Endothelial cell (in vitro differentiated cells): ENCODE measurements at places on chromosomes 2 and 18. TPM values are rescaled to one million over a fixed set of nuclear protein-coding genes. Genes with fewer than 3 reads are reported as not detected.
A peak's percentile ranks its signal among the peaks of the same experiment; 100 is the strongest.

INO80C gene
- total RNA-seq, result 29.7 TPM

GRCh38 chr2:231037202-231037730 is at the start of gene C2orf72:
TSS of gene C2orf72 (plus strand) at chr2:231037523. CDS start at chr2:231037566, 43 bp downstream.
- peak within 1 kb of the TSS; percentile 47 for H3K4me3 ChIP-seq
- peak; percentile 28 for DNase-seq
- H3K4me1 ChIP-seq, result peaks cover 14% of the 10 kb centered on the region
- H3K27ac ChIP-seq, result no peak within 1 kb of the TSS
- peaks cover 5% of the 10 kb centered on the region for H3K36me3 ChIP-seq

DNA sequence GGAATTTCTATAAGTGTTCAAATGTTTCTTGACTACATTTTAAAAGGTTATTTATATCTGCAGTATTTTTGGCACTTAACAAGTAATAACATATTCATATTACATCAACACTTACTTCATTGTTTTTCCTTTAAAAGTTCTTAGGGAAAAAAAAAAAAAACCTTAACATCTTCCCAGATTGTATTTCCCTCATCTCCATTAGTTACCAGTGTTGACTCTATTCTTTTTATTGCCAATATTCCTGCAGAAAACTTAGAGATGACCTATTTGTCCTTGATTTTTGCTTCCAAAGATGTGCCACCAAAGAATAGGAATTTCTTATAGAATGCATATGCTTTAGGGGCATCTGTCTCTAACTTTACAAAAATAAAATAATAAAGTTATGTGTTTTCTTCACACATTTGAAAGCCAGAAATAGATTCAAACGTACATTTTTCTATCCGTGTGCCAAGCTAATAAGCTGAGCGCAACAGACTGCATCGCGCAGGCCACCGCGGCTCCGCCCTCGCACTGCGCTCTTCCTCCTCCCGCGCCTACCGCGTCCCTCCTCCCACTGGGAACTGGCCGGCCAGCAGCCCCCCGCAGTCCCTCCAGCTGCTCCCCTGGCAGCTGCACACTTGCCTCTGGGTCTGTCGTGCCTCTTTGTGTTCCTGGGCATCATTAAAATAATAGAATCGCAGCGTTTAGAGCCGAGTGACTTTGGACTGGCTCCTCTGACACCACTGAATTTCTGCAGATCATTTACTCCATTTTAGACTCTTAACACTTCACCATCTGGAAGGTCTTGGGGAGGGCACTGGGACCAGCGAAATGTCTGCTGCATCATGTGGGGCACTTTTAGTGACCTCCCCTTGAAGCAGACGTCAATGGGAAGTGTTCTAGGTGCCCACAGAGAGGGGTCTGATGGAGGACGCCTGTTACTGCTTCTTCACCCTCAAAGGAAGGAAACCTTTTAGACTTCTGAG is 21.2 kb upstream of the NAB1 start:
- no peaks in the 10 kb centered on the region for H3K27me3 ChIP-seq
- peak overlapping the region; percentile 48 for H3K4me3 ChIP-seq
- peak; percentile 13 for DNase-seq
- no peak overlapping the region for H3K27ac ChIP-seq
- H3K36me3 ChIP-seq, result no peaks in the 10 kb centered on the region
- peaks cover 3% of the 10 kb centered on the region for H3K4me1 ChIP-seq

GLS gene
- total RNA-seq, result 130 TPM

- peak; percentile 59 for DNase-seq
- H3K4me1 ChIP-seq, result peaks cover 2% of the 10 kb centered on the region
- peak overlapping the region; percentile 100 for H3K4me3 ChIP-seq
- no peaks in the 10 kb centered on the region for H3K36me3 ChIP-seq
- peak overlapping the region; percentile 100 for H3K27ac ChIP-seq
Measured at GRCh38 chr2:175167076-175167791, 769 bp downstream of the ATF2 start.

DNA sequence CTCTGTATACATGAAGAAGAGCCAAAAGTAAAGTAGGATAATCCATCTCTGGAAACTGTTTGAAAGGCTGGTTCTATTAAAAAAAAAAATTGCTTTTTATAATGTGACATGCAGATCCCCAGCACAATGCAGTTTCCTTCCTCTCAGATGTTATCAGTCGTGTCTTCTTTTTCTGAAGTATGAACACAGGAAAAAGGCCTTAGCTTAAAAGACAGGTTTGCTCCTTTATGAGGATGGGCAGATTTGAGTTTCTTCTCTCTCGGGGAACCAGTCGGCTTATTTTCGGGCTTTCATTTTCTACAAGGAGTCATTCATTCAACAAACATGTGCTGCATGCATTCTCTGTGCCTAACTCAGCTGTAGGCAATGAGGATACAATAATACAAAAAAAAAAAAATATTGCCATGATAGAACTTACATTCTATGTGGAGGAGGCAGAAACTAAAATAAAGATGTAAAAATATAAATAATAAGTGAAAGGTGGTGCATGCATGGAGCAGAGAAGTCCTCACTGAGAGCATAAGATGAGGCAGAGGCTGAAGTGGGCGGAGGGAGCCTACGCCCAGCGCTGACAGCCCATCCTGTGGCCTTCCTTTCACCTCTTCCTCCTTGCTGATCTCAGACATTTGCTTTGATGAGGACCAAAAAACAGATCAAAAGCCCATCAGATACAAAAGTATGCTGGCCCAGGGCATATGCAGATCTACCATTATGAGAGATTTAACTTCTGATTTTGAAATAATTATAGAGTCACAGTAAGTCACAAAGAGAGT is at the start of gene CD226:
CD226 (minus strand) TSS at position 513 of the 773 bp plus-strand sequence; CDS start at position 46, 467 bp downstream.
- H3K4me1 ChIP-seq, result peaks cover 13% of the 10 kb centered on the region
- no peaks in the 10 kb centered on the region for H3K27me3 ChIP-seq
- no peaks in the 10 kb centered on the region for H3K36me3 ChIP-seq
- no peak within 1 kb of the TSS for H3K4me3 ChIP-seq
